Activated CD4-positive, alpha-beta T cell treated with anti-CD3 and anti-CD28 coated beads, Interleukin-2, amount 10 ng/mL, durations not matched to agents 24 days and 14 days (primary cell): ENCODE measurements at places on chromosomes 16 and 17.

GRCh38 chr17:979539-980405 is at the start of gene NXN:
Gene NXN (minus strand): TSS chr17:979776.
- DNase-seq = peak; percentile 96

GRCh38 chr17:37820313-37820994 is 75.6 kb upstream of the HNF1B start:
- DNase-seq = no peak

DNA sequence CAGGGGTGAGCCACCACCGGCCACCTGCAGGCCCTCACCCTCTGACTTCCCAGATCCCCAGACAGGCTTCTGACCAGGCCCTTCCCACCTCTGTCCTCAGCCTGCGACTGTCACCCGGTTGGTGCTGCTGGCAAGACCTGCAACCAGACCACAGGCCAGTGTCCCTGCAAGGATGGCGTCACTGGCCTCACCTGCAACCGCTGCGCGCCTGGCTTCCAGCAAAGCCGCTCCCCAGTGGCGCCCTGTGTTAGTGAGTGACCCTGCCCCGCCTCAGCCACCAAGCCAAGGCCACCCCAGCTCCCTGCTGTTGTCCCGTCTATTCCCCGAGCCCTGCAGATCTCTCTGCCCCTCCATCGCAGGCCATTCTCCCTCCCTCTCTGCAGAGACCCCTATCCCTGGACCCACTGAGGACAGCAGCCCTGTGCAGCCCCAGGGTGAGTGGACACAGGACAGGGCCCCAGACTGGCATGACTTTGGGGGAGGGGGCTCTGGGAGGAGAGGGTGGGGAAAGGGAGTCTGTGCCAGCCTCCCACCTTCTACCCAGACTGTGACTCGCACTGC is 1.9 kb downstream of the NTN3 start:
- no peak for DNase-seq

GRCh38 chr17:39755554-39756379 is 18.0 kb downstream of the GRB7 start:
- DNase-seq = peak; percentile 83

DNA sequence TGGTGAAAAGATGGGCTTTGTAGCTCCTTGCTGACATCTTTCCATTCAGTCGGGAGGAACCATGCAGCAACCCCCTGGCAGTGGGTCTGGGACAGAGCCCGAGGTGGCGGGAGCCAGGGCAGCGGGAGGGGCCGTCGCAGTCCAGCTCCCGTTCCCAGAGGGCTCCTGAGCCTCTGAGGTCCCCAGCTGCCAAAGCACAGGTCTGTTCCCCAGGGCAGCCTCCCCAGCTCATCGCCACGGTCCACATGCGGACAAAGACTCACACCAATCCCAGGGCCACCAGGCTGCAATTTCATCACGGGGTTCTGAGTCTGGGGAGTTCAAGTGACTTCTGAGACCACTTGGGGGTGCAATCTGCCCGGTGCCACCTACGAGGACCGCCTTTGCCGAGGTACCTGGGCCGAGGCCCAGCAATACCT is 196.0 kb downstream of the RBFOX3 start:
- no peak for DNase-seq

DNA sequence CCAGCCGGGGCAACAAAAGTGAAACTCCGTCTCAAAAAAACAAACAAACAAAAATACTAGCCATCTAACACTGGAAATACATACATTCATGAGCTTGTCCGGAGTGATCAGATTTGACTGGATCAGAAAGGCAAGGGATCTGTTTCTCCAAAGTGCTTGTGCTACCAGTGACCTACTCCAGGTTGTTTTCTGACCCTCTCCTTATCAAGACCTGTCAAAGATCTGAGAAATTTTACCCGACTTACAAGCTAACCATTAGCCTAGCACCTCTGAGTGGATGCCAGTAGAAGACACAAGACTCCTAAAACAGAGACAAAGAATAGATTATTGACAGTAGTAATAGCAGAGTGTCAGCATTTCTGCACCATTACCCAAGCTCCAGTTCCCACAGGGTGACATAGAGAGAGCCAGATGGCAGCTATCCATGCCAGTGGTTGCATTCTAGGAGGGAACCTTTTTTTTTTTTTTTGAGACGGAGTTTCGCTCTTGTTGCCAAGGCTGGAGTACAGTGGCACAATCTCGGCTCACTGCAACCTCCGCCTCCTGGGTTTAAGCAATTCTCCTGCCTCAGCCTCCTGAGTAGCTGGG is 9.8 kb downstream of the ASPA start:
- DNase-seq = no peak

DNA sequence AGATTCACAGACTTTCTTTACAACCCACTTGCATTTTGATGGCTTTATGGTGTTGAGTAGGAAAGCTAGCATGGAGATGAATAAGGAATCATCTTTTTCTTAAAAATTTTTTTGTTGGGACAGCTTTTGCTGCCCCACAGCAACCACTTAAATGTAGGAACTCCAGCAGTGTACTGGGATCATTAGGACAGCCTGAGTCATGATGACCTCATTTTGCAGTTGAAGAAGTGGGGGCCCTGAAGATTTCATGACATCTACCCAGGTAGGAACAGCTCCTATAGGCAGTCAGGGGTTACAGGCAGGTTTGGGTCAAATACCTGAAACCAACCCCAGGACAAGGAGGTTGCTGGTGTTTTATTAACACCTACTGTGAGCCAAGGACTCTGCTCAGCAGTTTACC is 2.1 kb downstream of the METTL22 start:
- DNase-seq = no peak

DNA sequence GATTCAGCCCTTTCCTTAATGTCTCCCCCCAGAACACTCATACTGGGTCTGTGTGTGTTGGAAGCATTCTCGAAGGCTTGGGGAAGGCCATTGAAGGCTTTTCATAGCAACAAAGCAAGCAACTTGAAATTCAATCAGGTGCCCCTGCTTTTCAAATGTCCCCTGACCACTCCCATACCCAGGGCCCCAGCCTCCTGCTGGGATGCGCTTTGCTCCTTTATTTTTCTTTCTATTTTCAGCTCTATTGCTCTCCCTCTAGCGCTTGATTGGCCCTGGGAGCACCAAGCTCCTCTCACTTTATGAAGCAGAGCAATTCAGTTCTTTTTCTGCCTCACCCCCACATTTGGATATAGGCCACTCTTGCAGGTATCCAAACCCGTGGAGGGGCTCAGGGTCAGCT is 92.0 kb downstream of the WSCD1 start:
- DNase-seq = no peak

DNA sequence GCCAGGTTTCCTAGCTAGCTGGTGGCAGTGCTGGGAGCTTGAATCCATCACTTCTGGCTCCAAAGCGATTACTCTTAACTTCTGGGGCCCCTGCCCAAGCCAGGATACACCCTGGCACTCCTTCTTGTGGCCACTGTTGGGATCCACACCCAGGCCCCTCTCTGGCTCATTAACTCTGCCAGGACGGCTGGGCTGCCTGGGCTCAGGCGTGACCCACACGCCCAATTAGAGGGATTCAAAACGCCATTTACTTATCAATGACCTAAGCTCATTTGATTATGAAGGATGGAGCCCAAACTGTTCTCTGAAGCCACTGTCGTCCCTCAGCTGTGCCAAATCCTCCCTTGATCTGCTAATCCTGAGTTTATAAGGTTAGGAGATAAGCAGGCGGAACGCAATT is 79.7 kb upstream of the BRD7 start:
- no peak for DNase-seq

- DNase-seq = no peak
These were observed 158.6 kb upstream of the MYOCD start for GRCh38 chr17:12507026-12507595.

DNA sequence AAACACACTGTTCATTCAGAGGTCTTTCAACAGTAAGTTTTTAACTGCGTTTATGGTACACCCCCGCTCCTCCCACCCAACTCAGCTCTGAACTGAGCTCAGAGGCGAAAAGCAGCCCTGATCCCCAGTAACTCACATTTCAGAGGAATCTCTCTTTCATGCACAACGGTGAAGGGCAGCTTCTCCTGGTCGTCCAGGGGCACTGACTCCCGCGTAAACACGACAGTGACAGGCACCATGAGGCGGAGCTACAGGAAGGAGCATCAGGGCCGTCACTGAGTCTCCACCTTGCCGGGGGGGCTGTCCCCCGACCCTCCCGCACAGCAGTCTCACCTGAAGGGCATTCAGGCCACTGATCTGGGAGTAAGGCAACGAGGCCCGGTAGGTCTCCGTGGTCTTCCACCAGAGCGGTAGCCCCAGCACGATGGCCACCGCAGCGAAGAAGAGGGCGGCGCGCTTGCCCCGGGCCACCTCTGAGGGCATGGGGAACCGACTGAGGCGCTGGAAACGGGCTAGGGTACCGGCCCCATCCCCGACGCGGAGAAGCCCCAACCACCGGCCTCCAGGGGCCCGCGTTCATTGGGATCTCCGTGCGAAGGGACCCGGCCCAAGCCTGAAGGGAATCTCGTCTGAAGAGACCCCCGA is 486 bp downstream of the PIGS start:
- peak; percentile 88 for DNase-seq

- peak; percentile 65 for DNase-seq
These were observed at the start of gene USP43 for GRCh38 chr17:9644910-9645751. Gene USP43 (plus strand): TSS chr17:9645517. CDS start chr17:9645633, 116 bp downstream.

DNA sequence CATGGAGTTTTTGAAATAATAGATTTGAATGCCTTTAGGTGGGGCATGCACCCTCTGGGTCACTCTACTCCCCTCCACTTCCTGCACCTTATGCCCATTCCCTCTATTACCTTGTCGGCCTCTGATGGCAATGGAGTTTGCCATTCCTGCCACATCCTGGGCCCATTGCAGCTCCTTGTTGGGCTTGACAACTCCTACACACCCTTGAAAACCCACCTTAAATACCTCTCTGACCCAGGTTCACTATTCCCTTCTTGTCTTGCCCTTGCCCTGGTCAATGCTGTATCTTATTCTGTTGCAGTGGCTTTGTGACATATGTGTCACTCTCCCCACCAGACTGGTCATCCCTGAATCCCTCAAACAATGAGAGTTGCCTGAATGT is 2.4 kb downstream of the CCR7 start:
- DNase-seq = no peak

DNA sequence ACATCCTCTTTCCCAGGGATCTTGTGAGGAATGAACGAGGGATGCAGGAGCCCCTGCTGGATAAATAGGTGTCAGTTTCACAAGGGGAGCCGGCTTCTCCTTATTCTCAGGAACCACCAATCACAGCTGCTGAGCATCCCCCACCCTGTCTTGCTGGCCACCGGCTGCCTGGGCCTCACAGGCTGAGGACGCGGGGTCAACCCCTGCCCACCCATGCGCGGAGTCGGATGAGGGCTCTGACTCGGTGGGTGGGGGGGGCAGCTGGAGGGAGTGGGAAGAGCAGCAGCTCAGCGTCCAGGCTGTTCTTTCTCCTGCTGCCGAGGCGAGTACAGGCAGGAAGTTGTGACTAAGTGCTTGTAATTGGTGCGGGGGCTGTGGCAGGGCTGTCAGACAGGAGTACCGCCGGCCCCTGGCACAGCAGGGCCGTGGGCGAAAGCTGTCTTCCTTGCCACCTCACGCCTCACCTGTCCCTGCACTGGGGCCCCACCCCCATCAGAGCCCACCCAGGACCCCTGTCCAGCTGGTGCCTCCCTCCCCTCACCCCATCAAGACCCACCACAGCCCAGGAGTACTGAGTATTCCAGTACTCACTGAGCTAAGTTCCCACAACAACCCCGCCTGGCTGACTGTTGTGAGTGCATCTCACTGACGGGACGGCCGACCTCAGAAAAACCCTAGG is 11.0 kb upstream of the DPEP1 start:
- peak; percentile 80 for DNase-seq

DNA sequence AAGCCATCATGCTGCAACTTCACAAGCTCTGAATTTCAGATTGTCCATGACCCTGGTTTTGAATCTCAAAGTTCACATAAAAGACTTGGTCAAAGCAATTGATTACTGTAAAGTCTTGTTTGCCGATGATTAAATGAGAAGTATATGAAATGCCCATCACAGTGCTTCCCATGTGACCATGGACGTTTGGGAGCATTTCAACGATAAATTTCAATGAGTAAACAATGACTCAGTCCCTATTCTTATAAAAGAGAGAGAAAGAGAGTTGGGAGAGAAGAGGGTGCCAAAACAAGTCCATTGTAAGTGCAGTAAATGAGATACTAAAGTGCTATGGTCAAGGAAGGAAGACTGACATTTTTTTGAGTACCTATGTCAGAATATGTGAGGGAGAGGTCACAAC is 276.9 kb downstream of the SOX9 start:
- DNase-seq = no peak

GRCh38 chr17:64115822-64116534 is 14.0 kb downstream of the ERN1 start:
- no peak for DNase-seq

- no peak for DNase-seq
These were observed 35.9 kb downstream of the HLF start for GRCh38 chr17:55300479-55301290.

DNA sequence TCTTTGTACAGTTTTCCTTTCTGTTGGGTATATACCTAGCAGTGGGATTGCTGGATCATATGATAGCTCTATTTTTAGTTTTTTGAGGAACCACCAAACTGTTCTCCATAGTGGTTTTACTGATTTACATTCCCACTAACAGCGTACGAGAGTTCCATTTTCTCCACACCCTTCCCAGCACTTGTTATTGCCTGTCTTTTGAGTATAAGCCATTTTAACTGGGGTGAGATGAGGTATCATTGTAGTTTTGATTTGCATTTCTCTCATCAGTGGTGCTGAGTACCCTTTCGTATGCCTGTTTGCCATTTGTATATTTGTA is 887 bp upstream of the EVI2B start:
- DNase-seq = no peak

GRCh38 chr17:80839970-80840369 is 151.7 kb upstream of the CHMP6 start:
- no peak for DNase-seq

DNA sequence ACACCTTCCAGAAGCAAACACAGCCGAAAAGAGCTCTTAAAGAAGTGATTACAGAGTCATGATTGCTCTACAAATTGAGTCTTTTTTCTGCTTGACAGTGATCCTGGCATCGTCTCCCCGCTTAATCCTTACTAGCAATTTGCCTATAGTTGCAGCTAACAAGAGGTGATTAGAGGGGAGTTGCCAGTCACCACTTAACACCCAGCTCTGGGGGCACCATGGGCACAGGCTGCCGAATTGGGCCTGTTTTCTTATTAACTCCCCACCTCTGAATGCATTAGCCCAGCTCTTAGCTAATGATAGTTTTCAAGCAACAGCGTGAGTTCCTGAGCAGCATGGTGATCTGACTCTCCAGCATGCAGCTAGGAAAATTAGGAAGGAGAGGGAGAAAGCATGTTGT is 93.5 kb downstream of the RBFOX1 start:
- DNase-seq = no peak

- no peak for DNase-seq
These were observed 43.4 kb upstream of the GSE1 start for GRCh38 chr16:85569615-85570212.

- no peak for DNase-seq
These were observed 4.2 kb upstream of the GNA13 start for GRCh38 chr17:65060631-65061254.

DNA sequence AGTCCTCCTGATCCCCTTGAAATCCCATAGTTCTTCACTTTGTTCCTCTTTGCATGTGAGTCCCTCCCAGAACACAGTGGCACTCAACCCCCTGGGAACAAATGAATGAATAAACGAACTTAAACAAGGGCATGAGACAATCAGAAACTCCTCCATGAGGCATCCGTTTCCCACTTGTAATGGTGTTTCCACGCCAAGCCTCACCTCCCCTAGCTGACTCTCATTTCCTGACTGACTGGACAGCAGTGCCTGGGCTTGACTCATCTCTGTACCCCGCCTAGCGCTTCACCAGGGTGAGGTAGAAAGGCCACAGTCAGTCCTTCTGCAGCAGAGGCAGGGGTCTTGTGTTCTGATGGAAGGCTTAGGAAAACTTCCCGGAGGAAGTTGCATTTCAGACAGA is 14.2 kb downstream of the KIF1C start:
- no peak for DNase-seq

GRCh38 chr17:28249706-28250105 is 69.3 kb upstream of the TMEM97 start:
- no peak for DNase-seq
